Vagina (tissue), 2 donors: ENCODE measurements at places on chromosomes 16 and 17. TPM values are rescaled to one million over a fixed set of nuclear protein-coding genes. Genes with fewer than 3 reads are reported as not detected.

MARVELD3 gene
- total RNA-seq, result 4.7 TPM

ATP2A1 gene
- not detected for total RNA-seq

CDK10 gene
- total RNA-seq, result 44.0 TPM

RPS6KB1 gene
- 96.7 TPM for total RNA-seq

CD300H gene
- not detected for total RNA-seq

TADA2A gene
- total RNA-seq, result 44.2 TPM

OR1E2 gene
- total RNA-seq, result not detected

EME1 gene
- 2.9 TPM for total RNA-seq

UTS2R gene
- total RNA-seq, result not detected

TIMP2 gene
- total RNA-seq, result 181 TPM

MEOX1 gene
- 4.7 TPM for total RNA-seq

OTOP3 gene
- total RNA-seq, result 0.74 TPM

ZMYND15 gene
- total RNA-seq, result not detected

CPNE7 gene
- 4.9 TPM for total RNA-seq

CD79B gene
- total RNA-seq, result 3.9 TPM

PDILT gene
- total RNA-seq, result not detected

DNA sequence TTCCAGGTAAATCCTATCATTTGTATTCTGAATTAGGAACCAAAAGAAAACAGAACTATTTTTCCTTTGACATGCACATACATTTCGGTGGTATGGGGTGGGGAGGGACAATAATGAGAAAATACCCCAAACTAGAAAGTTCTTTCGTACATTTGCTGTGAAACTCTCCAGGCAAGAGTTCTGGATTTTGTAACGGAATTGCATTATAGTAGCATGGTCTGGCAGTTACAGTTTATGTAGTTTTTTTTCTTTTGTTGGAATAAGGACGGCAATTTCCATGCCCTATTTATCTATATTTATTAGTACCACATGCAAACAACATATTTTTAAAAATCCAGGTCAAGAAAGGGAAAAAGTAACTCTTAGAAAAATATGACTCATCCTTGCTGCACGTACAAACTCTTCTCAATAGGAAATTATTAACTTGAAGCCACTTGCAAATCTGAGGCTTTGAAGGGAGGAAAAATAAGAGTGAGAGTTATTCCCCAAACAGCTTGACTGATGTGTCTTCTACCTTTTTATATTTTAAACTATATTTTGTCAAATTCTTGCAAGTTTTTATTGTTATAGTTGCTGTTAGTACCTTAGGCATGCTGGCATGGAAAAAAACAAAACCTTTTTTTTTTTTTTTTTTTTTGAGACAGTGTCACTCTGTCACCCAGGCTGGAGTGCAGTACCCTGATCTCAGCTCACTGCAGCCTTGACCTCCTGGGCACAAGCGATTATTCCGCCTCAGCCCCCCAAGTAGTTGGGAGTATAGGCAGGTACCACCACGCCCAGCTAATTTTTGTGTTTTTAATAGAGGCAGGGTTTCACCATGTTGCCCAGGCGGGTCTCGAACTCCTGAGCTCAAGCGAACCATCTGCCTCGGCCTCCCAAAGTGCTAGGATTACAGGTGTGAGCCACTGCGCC is 69.3 kb downstream of the WWP2 start:
- no peak for DNase-seq

- peak; percentile 61 for DNase-seq
Observed at GRCh38 chr17:79658811-79659207, 48.0 kb upstream of the RBFOX3 start.

- DNase-seq, result no peak
Observed at GRCh38 chr16:88338111-88338510, 44.6 kb upstream of the ZNF469 start.

DNA sequence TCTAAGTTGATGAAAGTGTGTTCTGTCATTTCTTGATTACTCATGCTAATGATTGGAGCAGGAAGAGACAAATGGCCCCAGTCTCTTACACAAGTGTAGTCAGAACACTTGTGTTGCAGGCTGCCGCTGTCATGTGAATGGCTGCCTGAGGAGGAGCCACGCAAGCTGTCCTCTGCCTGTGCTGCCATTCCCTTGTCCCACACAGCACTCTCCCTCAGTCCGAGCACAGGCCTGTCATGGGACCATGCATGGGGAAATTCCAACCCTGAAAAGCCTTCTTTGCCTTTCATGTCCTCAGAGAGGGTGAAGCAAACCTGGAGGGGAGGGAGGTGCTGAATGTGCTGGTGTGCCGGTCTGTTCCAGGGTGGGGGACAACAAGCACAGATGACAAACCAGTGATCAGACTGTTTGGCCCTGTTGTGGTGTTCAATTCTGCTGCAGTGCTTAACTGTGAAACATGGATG is 109.4 kb downstream of the MRTFB start:
- no peak for DNase-seq

- DNase-seq, result no peak
Observed at GRCh38 chr17:48100160-48100559, 1.1 kb downstream of the CBX1 start.

GRCh38 chr16:66271074-66272060 is 95.1 kb upstream of the CDH5 start:
- DNase-seq, result peak; percentile 72

DNA sequence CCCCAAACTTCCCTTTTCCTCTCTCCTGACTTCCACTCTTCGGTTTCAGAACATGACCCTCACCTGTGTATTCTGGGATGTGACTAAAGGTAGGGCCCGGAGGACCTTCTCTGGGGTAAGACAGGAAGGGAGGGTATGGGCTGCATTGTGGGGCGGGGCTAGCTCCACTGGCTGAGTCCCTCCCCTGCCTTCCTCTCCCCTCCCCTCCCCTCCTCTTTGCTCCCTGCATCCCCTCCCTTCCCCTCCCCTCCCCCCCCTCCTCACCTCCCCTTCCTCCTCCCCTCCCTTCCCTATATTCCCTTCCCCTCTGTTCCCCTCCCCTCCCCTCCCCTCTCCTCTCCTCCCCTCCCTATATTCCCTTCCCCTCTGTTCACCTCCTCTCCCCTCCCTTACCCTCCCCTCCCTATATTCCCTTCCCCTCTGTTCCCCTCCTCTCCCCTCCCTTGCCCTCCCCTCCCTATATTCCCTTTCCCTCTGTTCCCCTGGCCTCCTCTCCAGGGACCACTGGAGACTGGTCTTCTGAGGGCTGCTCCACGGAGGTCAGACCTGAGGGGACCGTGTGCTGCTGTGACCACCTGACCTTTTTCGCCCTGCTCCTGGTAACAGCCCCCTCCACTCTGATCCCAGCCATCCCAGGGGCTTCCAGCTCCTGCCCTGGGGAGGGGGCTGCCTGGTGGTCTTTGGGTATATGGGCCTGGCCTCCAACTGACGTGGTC is 11.8 kb downstream of the ADGRG3 start:
- DNase-seq, result no peak

- no peak for DNase-seq
Observed at GRCh38 chr17:30095507-30096244, 20.9 kb upstream of the NSRP1 start.

DNA sequence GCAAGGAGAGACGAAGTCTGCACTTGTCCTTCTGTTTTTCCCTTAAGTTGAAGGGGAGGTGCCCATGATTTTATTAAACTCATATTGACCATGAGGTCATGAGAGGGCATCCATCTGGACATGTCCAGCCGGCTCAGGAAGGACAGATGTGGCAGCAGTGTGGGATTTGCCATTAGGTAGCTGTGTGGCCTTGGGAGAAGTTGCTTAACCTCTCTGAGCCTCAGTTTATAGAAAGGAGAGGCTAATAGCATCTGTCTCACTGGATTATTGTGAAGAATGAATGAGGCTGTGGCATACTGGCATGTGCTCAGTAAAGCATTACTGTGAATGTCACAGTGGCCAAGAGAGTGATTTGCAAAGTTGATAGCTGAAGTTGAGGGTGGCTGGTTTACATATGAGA is 1.2 kb downstream of the TIMM22 start:
- DNase-seq, result no peak

DNA sequence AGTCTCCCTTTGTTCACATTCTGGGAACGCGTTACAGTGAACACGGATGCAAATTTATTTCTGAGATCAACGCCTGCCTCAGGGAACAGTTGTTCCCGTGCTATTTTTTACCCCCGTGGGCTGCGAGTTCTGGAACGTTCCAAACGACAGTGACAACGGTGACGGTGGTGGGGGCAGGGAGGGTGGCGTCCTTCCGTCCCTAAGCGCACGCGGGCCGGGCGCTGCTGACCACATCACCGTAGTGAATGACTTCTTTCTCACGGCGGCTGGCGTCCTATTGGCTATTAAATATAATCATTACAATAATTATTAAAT is 45.1 kb upstream of the SSTR5 start:
- no peak for DNase-seq

DNA sequence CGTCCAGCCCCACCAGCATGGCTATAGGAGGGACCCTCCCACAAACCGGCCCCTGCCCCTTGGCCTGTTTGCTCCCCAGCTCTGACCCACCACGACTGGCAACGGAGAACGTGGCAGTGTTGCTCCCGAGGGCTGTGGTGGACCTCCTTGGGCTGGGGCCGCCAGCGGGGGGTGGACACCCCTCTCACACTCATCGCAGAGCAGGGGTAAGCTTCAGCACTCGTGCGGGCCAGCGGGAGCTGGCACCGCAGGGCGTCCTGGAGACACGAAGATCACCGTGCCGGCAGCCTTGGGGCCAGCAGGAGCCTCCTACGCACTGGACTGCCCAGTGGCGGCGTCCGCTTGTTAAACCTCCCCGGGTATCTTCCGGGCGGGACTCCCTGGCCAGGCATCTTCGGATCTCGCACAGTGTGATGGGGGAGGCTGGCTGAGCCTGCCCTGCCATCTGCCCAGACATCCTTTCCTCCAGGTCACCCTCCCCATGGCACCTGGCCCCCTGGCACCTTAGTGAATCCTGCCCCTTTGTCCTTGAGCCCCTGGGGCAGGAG is 53.5 kb downstream of the ABR start:
- no peak for DNase-seq

- no peak for DNase-seq
Observed at GRCh38 chr16:54268766-54269165, 17.8 kb downstream of the IRX3 start.

- no peak for DNase-seq
Observed at GRCh38 chr17:1043601-1044251, 46.8 kb downstream of the TIMM22 start.

DNA sequence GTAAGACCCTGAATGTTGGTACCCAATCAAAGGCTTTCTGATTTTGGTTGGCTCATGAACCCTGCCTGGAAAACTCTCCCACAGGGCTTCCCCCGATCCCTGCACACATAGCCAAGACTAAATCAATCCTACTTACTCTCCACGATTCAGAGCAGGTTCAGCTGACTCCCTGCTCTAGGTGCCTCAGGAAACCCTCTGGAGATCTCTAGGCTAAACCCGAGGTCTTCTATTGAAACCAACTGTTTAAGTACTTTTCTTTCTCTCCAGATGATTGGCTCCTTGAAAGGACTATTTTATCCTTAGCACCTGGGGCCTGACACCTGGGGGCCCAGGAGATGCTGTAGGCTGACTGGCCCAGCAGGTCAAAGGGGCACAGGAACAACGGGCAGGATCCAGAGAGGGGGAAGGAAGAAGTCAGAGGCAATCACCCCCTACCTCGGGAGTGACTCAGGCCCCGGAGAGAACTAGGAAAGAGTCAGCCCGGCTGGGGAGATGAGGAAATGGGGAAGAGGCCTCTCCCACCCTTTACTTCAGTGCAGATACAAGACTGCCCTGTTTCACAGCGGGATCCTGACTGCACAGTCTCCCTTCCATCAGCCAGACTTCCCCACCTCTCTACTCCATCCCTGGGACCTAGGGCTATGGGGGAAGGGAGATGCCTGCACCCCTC is 2.0 kb downstream of the TBC1D10B start:
- no peak for DNase-seq

DNA sequence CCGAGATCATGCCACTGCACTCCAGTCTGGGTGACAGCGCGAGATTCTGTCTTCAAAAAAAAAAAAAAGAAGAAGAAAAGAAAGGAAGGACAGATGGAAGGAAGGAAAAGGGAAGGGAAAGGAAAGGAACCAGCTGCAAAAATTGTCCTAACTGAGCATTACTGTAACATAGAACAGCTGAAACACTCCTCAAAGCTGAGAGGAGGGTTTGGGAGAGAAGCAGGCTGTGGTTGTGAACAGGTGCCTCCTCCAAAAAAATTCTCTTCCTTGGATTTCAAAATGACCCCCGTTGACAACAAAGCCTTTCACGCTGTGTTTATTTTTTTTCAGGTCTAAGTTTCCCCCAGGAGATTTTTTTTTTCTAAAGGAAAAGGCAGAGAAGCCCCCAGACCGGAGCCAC is 541.4 kb downstream of the WWOX start:
- no peak for DNase-seq

DNA sequence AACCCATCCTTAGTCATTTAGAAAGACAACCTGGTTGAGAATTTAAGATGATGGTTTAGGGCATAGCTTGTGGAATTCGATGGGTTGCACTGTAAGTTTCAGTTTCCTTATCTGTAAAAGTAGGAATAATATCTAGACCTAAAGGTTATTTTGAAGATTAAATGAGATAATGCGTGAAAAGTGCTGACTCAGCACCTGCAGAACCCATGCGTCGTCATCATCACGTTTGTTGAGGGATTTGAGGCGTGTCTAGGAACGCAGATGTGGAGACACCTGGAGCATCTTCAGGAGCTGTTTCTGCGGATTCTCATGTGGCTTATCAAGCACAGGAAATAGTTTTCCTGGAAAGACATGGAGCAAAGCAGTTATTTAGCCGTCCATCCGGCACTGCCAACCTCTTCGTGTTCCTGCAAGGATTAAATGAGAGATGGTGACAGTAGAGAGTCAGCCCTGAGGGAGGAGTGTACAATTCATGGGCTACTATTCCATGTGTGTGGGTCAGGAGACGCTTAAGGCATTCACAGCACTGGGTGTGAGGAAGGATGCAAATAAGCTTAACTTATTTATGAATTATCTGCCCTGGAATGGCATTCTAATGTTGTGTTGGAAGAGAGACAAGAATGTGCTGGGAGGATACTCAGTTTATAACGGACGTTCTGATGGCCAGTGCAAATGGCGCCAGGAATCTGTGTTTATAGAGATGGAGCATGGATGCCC is 536.1 kb downstream of the MAF start:
- no peak for DNase-seq

GRCh38 chr16:29883987-29884386 is 15.4 kb downstream of the SEZ6L2 start:
- DNase-seq, result no peak

GRCh38 chr17:61411261-61412142 is 11.9 kb downstream of the TBX2 start:
- DNase-seq, result no peak

DNA sequence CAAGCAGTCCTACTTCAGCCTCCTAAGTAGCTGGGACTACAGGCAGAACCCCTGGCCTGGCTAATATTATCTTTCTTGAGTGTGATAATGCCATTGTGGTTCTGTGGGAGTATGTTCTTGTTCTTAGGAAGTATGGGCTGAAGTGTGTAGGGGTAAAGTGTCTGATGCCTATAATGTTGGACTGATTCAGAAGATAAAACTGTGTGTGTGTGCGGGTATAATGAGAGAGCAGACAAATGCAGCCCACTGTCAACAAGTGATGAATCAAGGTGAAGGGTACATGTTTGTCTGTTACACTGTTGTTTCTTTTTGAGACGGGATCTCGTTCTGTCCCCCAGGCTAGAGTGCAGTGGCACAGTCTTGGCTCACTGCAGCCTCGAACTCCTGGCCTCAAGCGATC is 127.5 kb downstream of the CLEC16A start:
- DNase-seq, result no peak

- DNase-seq, result no peak
Observed at GRCh38 chr17:14061666-14062560, 7.4 kb upstream of the COX10 start.

GRCh38 chr16:66503030-66503429 is 46.9 kb downstream of the TK2 start:
- DNase-seq, result no peak

GRCh38 chr17:14198575-14198974 is 38.1 kb downstream of the CDRT15 start:
- no peak for DNase-seq

- DNase-seq, result no peak
Observed at GRCh38 chr17:19248151-19248927, 11.2 kb downstream of the EPN2 start.
